ENCODE measurements at places on chromosomes 6 and 20.

DNA sequence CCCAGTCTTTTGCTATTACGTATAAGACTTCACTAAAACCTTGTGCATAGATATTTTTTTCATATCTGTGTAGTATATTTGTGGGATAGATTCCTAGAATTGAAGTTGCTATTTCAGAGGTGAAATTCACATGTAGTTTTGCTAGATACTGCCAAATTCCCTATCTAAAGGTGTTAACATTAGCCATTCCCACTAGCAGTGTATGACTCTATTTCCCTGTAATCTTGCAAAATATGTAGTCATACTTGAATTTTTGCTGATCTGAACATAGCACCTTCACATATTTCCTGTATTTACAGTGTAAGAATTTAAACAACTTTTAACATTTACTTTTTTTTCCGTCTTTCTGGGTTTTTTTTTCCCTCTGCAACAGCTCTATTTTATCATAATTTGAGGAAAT, 24.9 kb downstream of the SENP6 start:
- DNase-seq: no peak

DNA sequence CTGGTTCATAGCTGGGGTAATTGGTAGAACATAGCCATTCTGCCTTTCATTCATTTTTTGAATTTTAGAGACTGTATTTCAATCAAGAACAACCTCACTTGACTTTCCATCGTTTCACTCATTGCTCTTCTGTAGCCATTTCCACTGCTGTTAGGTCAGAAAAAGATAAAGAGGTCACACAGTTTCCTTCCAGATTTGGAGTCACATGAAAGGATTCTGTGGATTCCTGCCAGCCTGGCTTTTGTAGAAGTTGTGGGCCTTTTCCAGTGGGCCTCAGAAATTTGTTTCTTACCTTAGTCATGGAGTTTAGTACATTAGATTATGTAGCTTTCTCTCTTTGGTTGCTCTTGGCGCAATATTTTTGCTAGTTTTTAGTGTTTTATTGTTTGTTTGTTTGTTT, 157.8 kb downstream of the SASH1 start:
- no peak for DNase-seq

GRCh38 chr6:144340541-144341371, 55.6 kb downstream of the UTRN start:
- DNase-seq: no peak

- peak; percentile 42 for DNase-seq
These were observed 75.4 kb upstream of the TMEM244 start for GRCh38 chr6:129936329-129937165.

- DNase-seq: no peak
These were observed 135.0 kb upstream of the TNFAIP3 start for GRCh38 chr6:137731960-137732616.
